Renal pelvis (tissue), 12 donors: ENCODE measurements at places on chromosomes 11 and 22.

- DNase-seq: no peak
Measured at GRCh38 chr22:26404851-26405421, 24.1 kb upstream of the ASPHD2 start.

- no peak for DNase-seq
Measured at GRCh38 chr22:33823552-33823951, 96.7 kb downstream of the LARGE1 start.

- peak; percentile 98 for DNase-seq
Measured at GRCh38 chr11:57778318-57779037, 16.9 kb downstream of the CTNND1 start.

- peak; percentile 26 for DNase-seq
Measured at GRCh38 chr11:124174001-124174583, 9.1 kb upstream of the OR10D3 start.

- DNase-seq: no peak
Measured at GRCh38 chr22:19396934-19397733, 34.4 kb downstream of the HIRA start.

- DNase-seq: no peak
Measured at GRCh38 chr11:109034339-109034696, 369.4 kb downstream of the DDX10 start.

DNA sequence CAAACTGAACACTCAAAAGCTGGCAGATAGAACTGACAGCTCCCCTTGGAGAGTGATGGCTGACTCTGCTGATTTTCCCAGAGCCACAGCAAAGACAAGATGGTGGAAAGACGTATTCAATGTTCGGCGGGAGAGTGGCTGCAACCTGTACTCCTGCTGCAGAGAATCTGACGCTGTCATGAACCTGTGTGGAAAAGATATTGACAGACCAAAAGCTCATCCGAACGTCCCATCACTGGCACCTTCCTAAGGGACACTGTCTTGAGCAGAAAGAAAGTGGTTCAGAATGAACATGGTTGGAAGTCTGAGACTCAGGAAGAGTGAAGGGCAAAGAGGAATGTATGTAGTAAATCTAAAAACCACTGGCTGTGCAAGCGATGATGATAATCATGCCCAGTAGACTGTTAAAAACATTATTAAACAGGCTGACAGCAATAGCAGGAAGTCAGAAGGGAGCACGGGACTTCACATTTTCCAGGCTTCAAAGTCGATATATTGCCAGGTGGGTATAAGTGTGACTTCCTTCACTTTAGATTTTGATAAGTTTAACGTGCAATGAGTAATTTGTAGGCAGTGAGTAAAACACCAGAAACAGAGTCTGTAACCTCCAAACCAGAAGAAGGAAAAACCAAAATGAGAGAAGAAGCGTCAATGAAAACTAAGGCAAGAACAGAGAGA, 6.2 kb upstream of the IL17REL start:
- no peak for DNase-seq
